ENCODE measurements at places on chromosomes 7 and 10.

DNA sequence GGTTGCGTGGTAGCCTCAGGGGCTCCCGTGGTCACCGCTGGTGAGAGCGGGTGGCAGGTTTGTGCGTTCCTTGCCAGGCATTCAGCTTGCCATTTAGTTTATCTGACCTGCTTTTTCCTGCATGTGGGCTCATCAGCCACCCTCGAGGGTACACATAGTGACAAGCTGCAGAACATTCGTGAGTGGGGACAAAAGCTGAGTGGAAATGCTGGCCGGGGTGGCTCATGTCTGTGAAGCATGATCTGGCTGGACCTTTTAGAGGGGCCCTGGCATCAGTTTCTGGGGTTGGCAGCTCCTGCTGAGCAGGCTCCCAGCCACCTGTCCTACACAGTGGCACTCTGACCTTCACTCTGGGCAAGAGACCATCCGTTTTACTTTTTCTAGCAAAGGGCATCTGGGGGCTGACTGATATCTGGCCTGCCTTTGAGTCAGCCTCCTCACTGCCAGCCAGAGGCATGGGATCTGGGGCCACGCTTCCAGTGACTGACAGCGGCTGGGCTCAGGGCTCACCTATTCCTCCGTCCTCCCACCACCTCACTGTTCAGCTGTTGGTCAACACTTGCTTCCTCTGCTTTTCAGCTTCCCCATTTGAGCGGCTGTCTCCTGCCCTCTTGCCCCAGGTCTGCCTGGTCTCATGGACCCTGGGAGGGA is 75.0 kb downstream of the LANCL2 start:
- no peak for DNase-seq

DNA sequence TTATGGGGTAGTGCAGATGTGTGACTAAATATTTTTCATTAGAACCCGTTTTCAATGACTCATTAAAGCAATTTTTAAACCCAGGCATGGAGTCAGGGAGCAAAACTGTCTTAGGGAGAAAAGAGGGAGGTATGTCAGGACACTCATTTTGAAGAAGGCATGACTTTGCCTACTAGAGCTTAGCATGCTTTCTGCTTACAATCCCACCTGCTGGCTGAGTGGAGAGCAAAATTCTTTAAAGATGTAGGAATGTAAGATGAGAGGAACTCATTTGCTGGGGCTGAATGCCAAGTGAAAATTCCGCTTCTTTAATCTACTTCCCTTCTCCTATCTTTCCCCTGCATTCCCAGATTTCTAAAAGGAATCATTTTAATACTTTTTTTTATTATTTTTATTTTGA is 232.6 kb downstream of the GALNT17 start:
- DNase-seq: no peak

DNA sequence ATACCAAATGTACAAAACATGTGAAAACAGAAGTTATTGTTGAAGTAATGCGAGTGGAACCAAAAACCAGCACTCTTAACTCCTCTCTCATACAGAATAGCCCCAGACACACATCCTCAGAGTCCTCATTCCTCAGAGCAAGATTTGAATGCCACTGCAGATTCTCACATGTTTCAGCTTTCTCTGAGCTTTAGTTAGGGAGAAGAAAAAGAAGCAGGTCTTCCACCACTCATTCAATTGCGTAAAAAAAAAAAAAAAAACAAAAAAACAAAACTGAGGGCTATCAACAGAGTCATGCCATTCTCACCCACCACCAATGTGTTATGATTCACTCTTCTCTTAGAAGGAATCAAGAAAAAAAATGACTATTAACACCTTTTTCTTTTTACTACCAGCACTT is 287.7 kb downstream of the IPMK start:
- DNase-seq: no peak

GRCh38 chr10:63759335-63759734 is 238.1 kb downstream of the REEP3 start:
- no peak for DNase-seq

DNA sequence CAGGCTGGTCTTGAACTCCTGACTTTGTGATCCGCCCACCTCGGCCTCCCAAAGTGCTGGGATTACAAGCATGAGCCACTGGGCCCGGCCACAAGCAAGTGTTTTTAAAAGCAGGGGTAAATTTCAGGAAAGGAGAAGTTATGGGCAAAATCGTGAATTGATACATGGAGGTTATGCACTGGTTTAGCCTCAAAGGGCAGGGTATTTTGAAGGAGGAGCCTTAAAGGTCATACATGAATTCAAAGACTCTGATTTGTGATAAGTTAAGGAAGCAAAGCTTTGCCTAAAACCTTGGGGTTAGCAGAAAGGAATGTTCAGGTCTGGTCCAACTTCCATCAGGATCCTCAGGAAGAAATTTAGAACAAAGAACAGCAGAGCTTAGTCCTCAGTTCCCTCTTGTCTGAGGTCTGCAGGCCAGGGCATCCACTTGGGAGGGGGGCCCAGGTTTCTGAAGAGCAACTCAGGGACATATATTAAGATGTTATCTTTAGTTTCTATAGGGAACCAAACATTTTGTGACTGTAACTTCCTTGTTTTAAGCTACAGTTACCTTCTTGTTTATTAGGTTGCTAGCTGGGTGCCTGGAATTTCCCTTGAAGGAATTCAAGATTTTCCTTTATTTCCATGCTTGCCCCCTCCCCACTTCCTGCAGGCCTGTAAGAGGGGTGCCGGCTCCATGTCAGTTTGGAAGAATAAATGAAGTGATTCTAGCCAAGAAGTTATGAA is 2.8 kb upstream of the REPIN1 start:
- no peak for DNase-seq
